Stimulated activated CD4-positive, alpha-beta T cell treated with anti-CD3 and anti-CD28 coated beads, Interleukin-4, amount 100 ng/mL, for 1 hour (primary cell): ENCODE measurements at places on chromosomes 5 and 9.
A peak's percentile ranks its signal among the peaks of the same experiment; 100 is the strongest.

DNA sequence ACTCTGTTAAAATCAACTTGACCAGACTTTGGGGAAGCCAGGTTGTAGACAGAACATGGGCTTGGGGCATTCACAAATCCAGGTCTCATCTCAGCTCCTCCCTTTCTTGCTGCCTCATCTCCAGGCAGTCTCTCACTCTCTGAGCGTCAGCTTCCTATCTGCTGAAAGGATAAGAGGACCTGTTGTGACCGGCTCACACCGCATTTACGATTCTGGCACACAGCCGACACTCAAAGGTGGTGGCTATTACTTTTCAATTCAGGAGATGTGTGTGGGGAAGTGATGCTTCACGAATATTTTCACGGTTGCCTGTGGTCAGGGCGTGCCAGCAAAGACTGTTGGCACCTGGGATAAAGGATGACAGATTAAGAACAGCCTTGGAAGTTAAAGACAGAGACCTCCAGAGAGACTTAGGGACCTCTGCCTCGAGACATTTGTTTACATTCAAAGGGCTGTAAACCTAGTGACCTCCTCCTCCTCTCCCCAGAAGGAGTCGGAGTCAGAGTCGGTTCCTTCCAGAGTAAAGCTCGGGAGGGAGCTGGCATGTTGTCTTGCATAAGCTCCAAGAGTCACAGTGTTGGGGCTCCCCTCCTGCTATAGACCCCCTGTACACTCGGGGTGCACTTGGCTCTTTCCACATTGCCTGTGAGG is 83.2 kb downstream of the AK8 start:
- DNase-seq: no peak

GRCh38 chr9:8705861-8706260 is 906.3 kb upstream of the DMAC1 start:
- DNase-seq: no peak

GRCh38 chr5:59356813-59357380 is 536.6 kb downstream of the PDE4D start:
- DNase-seq: no peak

GRCh38 chr5:16673241-16674201 is 56.7 kb upstream of the RETREG1 start:
- peak; percentile 19 for DNase-seq

DNA sequence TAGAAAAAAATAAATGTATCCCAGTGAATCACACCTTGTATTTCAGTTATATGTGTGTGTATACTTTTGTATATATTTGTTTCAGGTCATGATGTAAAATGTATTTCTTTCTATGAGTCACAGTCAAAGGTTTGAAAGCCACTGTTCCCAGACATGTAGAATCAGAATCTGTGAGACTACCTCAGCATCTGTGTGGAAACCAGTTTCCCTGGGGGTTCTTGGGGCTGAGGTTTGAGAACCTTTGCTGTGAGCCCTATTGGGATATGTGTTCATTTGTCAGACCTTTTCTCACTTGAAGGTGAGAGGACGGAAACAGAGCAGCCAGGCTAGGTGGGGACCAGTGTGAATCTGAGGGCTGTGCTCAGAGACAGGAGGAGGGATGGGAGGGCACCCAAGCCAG is 78.7 kb upstream of the SAP30L start:
- DNase-seq: no peak

- DNase-seq: no peak
These were observed 111.6 kb downstream of the CTNND2 start for GRCh38 chr5:11792621-11793020.

GRCh38 chr5:173041881-173042762 is 14.0 kb upstream of the CREBRF start:
- DNase-seq: no peak

- DNase-seq: no peak
These were observed 208.3 kb upstream of the VLDLR start for GRCh38 chr9:2413160-2413805.

GRCh38 chr5:172945151-172945550 is 14.1 kb upstream of the RPL26L1 start:
- DNase-seq: no peak

- no peak for DNase-seq
These were observed 164.0 kb upstream of the ZNF608 start for GRCh38 chr5:124910354-124911016.

GRCh38 chr5:72107901-72108201 is 576 bp downstream of the MAP1B start:
- DNase-seq: no peak

GRCh38 chr5:76615759-76616158 is 7.4 kb downstream of the F2RL2 start:
- DNase-seq: no peak

DNA sequence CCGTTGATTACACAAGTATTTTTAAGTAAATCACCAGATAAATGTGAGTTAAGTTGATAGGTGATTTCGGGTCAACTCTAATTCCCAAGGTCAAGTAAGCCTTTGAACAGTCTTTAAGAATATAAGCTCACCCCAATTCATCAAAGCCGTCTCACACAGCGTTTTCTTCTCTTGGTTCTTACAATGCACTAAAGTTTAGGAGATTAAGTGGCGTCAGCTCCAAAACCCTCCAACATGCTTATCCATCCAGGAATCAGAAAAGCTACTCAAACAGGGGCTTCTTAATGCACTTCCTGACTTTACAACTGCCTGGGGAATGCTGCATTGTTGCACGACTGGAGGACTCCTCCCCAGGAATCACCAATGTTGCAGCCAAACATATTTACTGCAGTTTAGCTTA is 206.2 kb upstream of the EFNA5 start:
- no peak for DNase-seq
